ENCODE measurements at places on chromosomes 5 and 9. TPM values are rescaled to one million over a fixed set of nuclear protein-coding genes. Genes with fewer than 3 reads are reported as not detected.

CETN3 gene
- 29.8 TPM for polyA plus RNA-seq

RMRP gene
- polyA plus RNA-seq = not detected

KCNN2 gene
- not detected for polyA plus RNA-seq

RNF183 gene
- polyA plus RNA-seq = not detected

ORM2 gene
- polyA plus RNA-seq = not detected

ZNF462 gene
- 1.1 TPM for polyA plus RNA-seq

PCDHB5 gene
- polyA plus RNA-seq = not detected

ELOVL7 gene
- polyA plus RNA-seq = not detected

ABCA1 gene
- polyA plus RNA-seq = 6.8 TPM

CCDC192 gene
- polyA plus RNA-seq = 0.30 TPM

PCDH1 gene
- 2.4 TPM for polyA plus RNA-seq

Measured in GM23248 (cell line).